Non-pigmented ciliary epithelial cell (primary cell): ENCODE measurements at places on chromosomes 2 and 18.

DNA sequence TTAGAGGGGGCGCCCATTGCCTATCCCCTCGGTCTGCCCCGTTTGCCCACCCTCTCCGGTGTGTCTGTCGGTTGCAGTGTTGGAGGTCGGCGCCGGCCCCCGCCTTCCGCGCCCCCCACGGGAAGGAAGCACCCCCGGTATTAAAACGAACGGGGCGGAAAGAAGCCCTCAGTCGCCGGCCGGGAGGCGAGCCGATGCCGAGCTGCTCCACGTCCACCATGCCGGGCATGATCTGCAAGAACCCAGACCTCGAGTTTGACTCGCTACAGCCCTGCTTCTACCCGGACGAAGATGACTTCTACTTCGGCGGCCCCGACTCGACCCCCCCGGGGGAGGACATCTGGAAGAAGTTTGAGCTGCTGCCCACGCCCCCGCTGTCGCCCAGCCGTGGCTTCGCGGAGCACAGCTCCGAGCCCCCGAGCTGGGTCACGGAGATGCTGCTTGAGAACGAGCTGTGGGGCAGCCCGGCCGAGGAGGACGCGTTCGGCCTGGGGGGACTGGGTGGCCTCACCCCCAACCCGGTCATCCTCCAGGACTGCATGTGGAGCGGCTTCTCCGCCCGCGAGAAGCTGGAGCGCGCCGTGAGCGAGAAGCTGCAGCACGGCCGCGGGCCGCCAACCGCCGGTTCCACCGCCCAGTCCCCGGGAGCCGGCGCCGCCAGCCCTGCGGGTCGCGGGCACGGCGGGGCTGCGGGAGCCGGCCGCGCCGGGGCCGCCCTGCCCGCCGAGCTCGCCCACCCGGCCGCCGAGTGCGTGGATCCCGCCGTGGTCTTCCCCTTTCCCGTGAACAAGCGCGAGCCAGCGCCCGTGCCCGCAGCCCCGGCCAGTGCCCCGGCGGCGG, 1.7 kb downstream of the MYCN start:
- DNase-seq: no peak

GRCh38 chr2:64784168-64785061, 130.7 kb upstream of the SERTAD2 start:
- DNase-seq: no peak

- DNase-seq: no peak
Observed at GRCh38 chr18:7598167-7599047, 31.3 kb downstream of the PTPRM start.

DNA sequence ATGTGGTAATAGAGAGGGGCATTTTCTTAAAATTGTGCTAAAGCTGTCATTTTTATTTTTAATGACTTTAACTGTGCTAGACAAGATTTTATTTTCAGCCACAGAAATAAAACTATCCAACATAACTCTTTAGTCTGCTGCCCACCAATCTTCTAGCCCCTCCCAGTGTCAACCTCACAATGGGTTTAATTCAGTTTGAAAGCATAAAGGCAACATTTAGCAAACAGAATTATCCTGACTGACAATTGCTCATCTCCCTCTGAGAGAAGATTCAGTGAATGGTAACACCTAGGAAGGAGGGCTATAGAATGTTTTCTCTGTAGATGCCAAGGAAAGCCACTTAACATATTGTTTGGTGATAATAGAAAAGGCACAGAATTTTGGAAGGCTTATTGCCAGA, 5.2 kb downstream of the ERMN start:
- DNase-seq: no peak

GRCh38 chr2:201093573-201093972, 21.8 kb downstream of the NDUFB3 start:
- no peak for DNase-seq

DNA sequence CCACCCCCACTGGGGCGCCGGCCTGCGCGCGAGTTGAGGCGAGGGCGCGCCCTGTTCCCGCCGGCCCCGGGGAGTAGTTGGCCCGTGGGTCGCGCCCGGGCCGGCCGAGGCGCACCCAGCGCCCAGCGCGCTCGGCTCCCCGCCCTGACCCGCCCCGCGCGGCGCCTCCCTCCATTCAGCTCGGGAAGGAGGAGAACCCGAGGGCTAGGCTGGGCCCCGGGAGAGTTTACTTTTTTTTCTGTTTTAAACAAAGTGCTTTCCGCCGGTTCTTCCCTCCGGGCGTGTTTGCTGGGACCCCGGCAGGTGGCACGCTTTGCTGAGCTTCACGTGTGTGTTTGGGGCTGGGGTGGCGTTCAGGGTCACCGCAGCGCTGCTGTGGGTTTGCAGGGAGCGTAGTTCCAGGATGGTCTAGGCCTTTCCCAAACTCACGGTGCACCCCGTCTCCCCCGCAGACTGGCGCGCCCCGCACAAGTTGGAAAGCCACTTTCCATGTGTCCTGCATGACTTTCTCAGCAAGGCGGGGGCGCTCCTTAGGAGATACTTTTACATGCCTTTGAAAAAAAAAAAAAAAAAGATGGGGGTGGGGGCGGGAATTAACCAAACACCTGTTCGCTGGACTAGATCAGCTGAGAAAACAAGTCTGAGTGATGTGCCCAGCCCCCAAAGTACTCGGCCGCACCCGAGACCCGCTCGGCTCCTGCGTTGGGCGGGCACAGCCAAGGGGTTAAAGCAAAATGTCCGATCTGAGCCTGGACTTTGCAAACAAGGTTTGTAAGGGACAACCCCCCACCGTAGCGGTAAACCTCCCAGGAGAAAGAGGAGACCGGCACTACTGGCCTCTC, 825 bp downstream of the ITGA6 start:
- no peak for DNase-seq

GRCh38 chr2:78145395-78145996, 623.3 kb upstream of the LRRTM4 start:
- DNase-seq: no peak

GRCh38 chr2:38122344-38122743, 46.4 kb upstream of the CYP1B1 start:
- DNase-seq: no peak

DNA sequence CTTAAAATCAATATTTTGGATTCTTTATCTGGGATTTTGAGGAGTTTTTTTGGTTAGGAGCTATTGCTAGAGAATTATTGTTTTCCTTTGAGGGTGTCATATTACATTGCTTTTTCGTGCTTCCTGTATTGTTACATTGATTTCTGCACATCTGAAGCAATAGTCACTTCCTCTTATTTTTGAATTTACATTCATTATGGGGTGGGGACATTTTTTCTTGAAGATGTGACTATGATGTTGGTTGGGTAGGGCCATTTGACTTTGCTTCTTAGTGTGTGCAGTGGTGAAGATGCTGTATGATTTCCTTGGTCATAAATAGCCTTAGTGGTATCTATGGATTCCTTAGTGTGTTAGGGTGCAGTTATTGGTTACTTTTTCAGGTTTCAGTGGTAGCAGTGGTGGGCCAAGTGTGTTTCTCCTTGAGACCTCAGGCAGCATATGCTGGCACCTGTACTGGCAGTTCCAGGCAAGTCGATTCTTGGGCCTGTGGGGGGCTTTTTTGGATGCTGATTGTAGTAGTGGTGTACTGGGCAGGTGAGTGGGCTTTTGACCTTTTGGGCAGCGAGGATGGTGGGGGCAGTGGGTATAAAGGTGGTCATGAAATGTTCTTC, 61.8 kb downstream of the ARHGAP25 start:
- DNase-seq: no peak

GRCh38 chr2:79860228-79861058, 347.6 kb downstream of the CTNNA2 start:
- DNase-seq: no peak

- DNase-seq: peak; percentile 50
Observed at GRCh38 chr2:192194866-192195547, at the start of gene TMEFF2. TMEFF2 (minus strand) TSS chr2:192194933; CDS start chr2:192194524, 409 bp downstream.

- no peak for DNase-seq
Observed at GRCh38 chr2:24365826-24366225, 5.5 kb upstream of the ITSN2 start.
